HTR-8/SVneo (cell line): ENCODE measurements at places on chromosomes 13 and 19.

GRCh38 chr13:109844396-109844795 is 58.0 kb upstream of the IRS2 start:
- DNase-seq, result no peak

DNA sequence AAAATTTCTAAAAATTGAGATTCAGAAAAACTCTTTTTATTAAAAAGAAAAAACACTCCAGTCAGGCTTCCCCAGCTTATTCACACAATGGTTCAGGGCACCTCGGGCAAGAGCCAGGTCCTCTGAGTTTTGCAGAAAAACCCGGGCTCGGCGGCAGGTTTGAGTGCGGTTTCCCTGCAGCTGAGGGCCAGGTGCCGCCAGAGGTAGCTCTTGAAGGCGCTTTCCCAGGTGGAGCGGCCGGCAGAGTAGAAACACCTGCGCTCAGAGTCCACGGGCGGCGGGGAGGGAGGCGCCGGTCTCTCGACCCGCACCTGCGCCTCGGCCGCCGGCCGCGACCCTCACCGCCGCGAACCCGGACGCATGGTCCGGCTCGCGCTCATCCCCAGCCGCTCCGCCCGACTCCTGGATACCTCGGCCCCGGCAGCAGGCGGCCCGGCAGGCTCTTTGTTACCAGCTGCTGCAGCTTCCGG is 444 bp downstream of the PROSER1 start:
- DNase-seq, result no peak

DNA sequence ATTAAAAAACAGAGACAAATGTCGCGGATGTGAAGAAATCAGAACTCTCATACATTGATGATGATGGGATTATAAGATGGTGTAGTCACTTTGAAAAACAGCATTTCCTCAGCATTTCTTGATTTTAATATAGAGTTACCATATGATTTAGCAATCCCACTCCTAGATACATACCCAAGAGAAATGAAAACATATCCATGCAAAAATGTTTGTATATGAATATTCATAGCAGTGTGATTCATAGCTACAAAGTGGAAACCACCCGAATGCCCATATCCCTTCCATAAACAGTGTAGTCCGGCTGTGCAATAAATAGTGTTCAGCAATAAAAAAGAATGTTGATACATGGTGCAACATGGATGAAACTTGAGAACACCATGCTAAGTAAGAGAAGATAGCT is 44.6 kb downstream of the DPY19L3 start:
- DNase-seq, result no peak

DNA sequence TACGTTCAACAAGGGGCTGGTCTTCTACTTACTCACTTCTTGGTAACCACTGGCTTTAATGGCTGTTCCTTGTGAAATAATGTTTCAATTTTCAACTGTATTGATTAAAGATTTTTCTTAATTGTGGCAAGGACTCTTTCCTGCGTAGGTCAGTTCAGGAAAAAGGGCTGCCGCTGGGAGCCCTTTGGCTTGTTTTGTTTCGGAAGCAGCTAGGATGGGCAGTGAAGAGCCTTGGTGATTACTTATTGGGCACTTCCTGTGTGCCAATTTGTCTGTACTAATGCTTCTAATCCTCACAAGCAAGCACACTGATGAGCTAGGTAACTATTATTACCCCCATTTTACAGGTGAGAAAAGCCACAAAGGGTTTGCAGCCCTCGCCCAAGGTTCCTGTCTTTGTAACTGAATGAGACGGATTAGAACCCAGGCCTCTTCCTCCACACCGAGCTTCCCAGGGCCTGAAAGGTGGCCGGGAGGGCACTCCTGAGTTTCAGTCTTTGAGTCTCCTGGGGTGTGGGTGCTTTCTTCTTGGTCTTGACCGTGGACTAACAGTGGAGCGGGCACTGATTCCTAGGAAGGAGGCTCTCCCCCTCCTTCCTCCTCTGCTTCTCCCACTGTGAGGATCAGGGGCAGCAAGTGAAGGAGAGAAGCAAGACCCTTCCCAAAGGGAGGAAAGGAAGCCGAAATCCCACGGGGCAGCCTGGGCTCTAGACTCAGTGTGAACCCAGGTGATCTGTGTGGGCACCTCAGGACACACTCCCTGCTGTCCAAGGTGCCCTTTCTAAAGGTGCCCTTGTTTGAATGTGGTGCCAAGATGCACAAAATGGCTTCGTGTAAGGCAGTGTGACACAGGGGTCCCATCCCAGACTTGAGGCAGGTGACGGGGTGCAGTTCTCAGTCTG is 3.7 kb downstream of the COL4A2 start:
- no peak for DNase-seq

- DNase-seq, result no peak
Observed at GRCh38 chr19:29711584-29712132, 3.4 kb downstream of the C19orf12 start.

GRCh38 chr13:76738616-76739015 is 147.6 kb downstream of the KCTD12 start:
- DNase-seq, result no peak

DNA sequence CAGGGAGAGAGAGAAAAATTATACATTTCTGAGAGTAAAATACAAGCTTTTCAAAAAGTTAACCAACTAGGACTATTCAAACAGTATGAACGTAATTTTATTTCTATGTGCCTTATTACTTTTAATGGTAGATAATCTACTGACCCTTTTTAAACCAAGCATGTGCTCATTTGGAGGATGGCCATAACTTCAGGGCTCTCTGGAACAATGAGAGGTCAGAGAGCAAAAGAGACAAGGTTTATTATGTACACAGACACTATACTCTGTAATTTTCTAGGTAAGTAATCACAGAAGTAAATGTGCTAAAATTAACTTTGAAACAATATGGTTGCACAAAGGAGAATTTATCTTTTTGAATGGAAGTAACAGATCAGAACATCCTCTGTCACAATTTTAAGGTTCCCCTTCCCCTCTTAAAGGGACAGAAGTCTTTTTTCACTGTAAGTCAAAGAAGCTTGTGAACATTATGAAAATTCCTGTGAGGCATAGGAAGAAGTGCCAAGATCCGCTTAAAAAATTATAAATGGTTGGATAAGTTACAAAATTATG is 1.0 kb downstream of the POSTN start:
- no peak for DNase-seq

GRCh38 chr19:42216653-42217519 is 591 bp downstream of the DEDD2 start:
- DNase-seq, result peak; percentile 32

GRCh38 chr19:7442423-7442822 is 46.4 kb downstream of the PEX11G start:
- DNase-seq, result no peak
